ENCODE measurements at places on chromosomes 13 and 19.
A peak's percentile ranks its signal among the peaks of the same experiment; 100 is the strongest.

GRCh38 chr13:73035660-73036059 is 23.1 kb upstream of the KLF5 start:
- DNase-seq: no peak

GRCh38 chr13:113135281-113135760 is 12.7 kb downstream of the F10 start:
- no peak for DNase-seq

DNA sequence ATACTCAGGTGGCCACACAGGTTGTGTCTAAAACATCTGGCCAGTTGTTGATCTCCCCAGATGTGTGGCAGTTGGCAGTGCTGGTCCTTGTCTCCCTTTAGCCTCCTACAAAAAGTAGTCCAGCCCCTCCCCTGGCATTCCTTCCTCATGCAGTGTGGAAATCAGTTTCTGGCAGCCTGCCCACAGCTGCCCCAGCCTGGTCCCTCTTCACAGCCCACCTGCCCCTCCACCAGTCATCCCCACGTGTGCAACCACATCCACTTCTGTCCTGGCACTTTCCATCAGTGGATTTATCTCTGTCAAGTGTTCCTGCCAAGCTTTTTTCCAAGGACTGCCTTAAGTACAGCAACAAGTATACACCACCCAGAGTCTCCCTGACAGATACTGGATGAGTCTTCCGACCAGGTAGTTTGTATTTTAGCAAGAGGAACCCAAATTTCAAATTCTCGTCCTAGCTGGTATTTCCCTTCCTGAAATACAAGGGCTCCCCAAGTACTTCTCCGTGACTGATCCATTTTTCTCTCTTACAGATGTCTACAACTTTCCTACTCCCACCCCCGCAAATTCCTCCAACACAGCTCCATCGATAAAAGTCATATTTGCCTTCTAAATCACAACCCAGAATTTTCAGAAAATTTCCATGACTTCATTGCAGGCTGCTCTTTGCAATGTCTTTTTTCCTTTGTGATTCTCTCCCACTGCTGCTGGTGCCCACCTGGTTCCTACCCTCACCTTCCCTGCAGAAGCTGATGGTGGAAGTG is 313.5 kb downstream of the FOXO1 start:
- no peak for DNase-seq

DNA sequence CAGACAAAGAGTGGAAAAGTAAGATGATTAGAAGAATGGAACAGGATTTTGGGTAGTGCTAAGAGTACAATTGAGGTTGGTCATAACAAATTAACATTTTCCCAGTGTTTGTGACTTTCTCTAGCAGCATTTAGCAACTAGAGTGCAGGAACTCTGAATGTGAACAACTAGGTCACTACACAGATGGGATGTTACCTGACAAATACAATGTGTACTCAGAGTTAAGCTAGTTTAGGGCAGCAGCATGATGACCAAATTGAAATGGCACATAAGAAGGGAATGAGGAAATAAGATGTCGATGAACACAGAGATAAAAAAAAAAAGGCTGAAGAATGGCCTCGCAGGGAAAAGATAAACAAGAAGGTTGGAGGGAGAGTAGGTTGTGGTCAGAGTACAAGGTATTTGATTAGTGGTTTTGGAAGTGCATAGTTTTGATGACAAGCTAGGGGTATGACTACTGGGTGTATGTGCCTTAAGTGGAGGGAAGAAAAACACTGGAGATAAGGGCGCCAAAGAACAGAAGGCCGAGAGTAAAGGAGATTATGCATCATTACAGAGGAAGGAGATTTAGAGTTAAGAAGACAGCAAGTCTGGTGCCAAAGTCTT is 381.1 kb downstream of the FGF14 start:
- no peak for DNase-seq

GRCh38 chr13:38980750-38981078 is 9.9 kb downstream of the STOML3 start:
- DNase-seq: no peak

- no peak for DNase-seq
Measured at GRCh38 chr19:19077103-19077502, 13.3 kb downstream of the SLC25A42 start.

- peak; percentile 54 for DNase-seq
Measured at GRCh38 chr19:6632002-6632621, 37.8 kb downstream of the TNFSF14 start.

DNA sequence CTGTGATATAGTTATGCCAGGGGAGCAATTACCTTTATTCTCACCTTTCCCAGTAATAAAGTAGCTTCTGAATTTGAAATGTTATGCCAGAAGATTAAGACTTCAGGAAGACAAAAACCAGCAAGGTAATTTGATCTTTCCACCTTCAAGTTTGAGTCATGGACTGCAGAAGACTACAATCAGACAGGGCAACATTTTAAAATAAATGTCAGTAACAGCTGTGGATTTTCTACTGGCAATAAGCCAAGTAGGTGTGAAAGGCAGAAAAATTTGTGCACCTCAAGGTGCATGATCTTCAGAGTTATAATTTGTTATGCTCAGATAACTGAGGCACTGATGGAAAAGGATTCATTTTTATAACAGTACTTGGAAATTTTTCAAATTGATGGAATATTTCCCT is 54.9 kb downstream of the SLITRK1 start:
- no peak for DNase-seq

DNA sequence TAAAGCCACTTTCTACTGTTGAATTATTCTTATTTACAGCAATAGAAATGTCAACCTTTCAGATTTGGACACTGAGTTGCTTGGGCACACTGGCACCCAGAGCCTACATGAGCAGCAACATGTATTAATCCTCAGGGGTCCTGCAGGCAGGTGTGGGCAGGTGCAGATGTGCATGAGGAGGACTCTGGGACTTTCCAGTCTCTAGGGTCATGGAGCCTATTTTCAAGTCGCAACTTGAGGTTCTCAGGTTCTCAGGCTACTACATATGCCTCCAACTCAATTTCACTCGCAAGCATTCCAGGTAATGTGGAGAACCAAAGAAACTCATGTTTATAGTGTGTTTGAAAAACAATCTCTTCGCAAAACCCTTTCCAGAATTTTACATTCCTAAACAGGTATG is 73.2 kb downstream of the STARD13 start:
- no peak for DNase-seq

- no peak for DNase-seq
Measured at GRCh38 chr19:47644199-47644598, 35.3 kb downstream of the BICRA start.

GRCh38 chr19:1933244-1933643 is 7.7 kb upstream of the CSNK1G2 start:
- no peak for DNase-seq

DNA sequence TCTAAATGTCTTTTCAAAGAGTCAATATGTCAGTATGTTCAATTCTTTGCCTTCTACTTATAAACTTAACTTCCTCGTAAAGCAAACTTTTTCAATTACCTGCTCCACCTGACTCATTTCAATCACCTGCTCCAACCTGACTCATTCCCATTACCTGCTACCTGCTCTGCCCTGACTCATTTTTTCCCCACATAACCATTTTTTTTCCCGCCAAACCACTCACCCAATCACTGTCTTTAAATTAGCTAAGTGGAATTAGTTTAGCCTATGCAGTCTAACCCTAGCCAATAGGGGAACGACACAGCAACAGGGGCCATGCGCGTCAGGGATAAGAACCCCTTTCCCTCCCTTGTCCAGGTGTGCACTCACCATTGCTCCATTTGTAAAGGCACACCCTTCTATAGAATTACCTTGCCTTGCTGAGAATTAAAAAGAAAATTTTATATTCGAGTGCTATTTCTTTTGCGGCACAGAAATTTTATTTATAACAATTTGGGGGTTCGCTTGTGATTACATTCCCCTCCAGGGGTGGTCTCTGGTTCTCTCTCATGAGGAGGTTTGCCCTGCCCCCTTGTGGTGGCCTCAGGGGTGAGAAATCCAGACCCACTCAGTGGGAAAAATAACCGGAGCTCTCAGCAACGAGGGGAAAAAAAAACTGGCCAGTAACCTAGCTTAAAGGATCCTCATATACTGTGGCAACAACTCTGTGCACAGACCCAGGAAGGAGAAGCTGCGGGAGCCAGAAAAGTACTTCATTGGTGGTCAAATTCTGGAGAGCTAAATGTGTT is 193.1 kb downstream of the ZNF486 start:
- DNase-seq: no peak

DNA sequence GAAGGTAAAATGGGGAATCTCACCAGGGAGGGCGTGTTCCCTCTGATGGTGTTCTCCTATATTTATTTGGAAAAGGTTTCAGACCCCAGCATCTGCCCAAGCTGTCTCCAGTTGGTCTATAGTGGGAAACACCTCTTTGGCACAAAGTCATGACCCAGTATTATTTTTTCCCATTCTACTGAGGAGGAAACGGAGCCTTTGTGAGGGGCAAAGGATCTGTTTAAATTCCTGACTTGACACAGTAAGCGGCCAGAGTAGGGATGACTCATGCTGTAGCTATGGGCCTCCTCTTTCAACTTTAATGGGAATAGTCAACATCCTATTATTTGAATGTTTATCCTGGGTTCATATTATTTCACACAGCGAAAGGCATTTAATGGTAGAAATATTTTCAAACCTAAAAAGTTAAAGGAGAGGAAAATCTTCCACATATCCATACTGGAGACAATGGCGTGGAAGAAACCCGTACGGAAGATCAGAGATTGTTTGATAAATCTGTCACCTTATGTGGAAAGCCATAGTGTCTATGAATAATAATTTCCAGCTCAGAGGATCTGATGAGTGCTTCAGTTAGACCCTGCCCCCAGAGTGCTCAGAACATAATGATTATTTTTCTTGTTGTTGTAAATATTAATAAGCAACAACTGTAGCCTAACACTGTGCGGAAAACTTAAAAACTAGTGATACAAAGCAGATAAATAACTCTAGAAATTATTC is 126.0 kb downstream of the FOXO1 start:
- DNase-seq: no peak

- no peak for DNase-seq
Measured at GRCh38 chr13:101967781-101968180, 434.1 kb downstream of the FGF14 start.

DNA sequence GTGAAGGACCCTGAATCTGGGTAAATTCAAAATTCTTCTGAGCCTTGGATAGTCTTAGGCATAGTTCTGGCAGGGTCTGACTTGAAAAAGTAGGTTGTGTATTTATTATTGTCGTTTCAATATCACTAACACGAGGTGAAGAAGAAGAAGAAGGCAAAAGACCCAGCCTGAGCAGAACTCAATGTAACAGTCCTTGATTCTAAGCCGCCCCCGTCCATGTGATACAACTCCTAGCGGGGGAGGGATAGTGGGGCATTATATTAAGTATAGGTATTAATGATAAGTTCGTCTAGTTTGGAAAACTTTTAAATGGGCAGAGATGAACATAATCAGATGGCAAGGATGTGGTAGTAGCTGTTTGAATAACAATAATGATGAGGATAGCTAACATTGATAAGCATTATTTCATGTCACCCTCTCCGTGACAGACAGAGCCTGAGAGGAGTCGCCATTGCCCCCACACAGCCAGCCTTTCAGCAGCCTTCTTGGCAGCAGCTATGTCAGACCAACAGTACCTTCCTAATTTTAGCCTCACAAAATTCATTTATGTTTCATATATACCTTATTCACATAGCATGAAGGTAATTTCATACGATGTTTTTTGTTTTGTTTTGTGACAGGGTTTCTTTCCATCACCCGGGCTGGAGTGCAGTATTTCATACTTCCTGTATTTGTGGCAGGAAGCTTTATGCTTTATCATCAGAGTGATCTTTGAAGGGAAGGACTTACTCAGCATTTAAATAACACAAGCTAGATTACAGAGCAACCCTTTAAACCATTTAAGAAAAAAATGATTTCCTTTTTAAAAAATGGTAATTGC is 64.4 kb upstream of the NPAS1 start:
- DNase-seq: peak; percentile 34

- DNase-seq: no peak
Measured at GRCh38 chr13:86020351-86021002, 221.3 kb upstream of the SLITRK6 start.

GRCh38 chr13:22017226-22017625 is 346.4 kb downstream of the FGF9 start:
- DNase-seq: no peak

GRCh38 chr19:40650749-40651305 is 39.6 kb downstream of the NUMBL start:
- DNase-seq: no peak

- DNase-seq: no peak
Measured at GRCh38 chr13:34571716-34572115, 370.4 kb upstream of the NBEA start.

- no peak for DNase-seq
Measured at GRCh38 chr13:44668688-44669087, 92.6 kb upstream of the TSC22D1 start.

- DNase-seq: no peak
Measured at GRCh38 chr13:98927951-98928927, 49.6 kb downstream of the DOCK9 start.

DNA sequence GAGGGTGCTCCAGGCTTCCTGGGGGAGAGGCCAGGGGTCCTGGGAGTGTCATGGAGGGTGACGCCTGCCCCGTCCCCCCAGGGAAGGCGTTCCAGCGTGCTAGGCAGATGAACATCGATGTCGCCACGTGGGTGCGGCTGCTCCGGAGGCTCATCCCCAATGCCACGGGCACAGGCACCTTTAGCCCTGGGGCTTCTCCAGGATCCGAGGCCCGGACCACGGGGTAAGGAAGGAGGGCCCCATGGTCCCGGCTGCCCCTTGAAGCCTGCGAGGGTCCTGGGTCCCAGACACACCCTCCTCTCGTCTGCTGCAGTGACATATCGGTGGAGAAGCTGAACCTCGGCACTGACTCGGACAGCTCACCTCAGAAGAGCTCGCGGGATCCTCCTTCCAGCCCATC is 11.4 kb downstream of the PTGER1 start:
- no peak for DNase-seq

DNA sequence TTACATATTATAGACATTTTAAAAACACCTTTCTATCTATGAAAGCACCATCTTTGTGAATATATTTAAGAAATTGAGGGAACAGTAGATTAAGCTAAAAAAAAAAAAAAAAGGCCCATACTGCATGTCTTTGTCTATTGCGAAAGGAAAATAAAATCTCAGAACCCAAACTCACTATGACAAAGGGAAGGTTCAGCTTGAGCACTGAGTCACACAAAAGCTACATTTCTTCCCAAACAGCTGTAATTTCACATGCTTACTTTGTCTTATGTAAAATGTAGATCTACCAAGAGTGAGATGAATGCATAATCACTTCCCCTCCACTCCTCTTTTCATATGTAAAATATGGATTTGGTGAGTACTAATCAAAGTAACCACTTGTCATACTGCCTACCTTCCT is 640.1 kb upstream of the KLF12 start:
- no peak for DNase-seq

- DNase-seq: no peak
Measured at GRCh38 chr13:20495087-20496023, 30.3 kb downstream of the CRYL1 start.

GRCh38 chr13:31880851-31881494 is 141.6 kb downstream of the RXFP2 start:
- no peak for DNase-seq
